COLO829 (cell line): ENCODE measurements at places on chromosomes 2 and 18.

- DNase-seq, result no peak
Observed at GRCh38 chr18:28019425-28020108, 157.4 kb downstream of the CDH2 start.

- no peak for DNase-seq
Observed at GRCh38 chr2:174327841-174328113, 7.0 kb upstream of the SP9 start.

DNA sequence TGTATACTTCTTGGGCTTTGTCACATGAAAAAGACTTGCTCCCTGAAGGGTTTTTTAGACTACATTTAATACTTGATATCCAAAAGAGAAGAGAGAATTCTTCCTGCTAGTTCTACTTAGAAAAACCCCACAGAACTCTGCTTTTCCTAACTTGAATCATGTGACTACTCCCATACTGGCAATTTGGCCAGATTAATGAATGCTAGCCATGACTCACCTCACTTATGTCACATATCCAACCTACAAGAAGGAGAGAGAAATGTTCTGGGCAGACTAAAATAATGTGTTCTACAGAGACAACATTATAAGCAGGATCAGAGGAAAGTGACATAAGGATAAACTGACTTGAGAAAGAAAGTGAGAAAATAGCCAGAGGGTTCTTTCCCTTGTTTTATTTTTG is 249.3 kb upstream of the GULP1 start:
- peak; percentile 57 for DNase-seq

- DNase-seq, result no peak
Observed at GRCh38 chr2:45577441-45577840, 33.6 kb downstream of the SRBD1 start.

DNA sequence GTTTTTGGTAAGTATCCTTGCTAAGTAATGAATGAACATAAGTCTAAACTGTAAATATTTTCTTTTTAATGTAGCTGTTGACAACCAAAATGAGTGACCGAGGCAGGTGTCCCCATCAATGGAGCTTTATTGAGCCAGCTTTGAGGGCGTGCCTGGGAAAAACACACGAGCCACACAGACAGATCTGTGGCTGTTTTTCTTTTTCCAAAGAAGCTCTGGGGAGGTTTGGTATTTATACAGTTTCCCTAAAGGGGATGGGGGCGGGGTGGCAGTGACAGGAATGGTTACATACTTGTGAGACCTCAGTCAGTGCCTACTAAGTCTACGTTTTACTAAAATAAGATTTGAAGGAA is 11.2 kb downstream of the DBI start:
- DNase-seq, result no peak

GRCh38 chr2:134153294-134153880 is 100.5 kb upstream of the MGAT5 start:
- DNase-seq, result no peak

DNA sequence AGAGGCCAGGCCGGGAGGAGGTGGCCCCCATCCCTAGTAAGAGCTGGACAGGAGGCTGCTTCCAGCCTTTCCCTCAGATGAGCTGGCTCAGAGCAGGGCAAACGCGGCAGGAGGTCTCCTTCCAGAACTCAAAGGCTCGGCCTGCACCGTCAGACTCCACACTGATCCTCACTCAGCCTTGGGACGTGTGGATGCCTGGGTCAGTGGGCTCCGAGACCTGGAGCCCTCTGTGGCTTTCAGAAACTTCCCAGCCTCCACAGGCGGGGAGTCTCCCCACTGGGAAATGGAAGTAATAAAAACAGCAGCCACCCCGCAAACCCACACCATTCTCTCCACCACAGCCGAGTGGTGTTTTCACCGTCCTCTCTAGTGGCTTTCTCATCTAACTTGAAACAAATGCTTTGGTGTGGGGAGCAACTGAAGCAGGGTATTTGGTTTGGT is 54.3 kb downstream of the INPP5D start:
- DNase-seq, result no peak

DNA sequence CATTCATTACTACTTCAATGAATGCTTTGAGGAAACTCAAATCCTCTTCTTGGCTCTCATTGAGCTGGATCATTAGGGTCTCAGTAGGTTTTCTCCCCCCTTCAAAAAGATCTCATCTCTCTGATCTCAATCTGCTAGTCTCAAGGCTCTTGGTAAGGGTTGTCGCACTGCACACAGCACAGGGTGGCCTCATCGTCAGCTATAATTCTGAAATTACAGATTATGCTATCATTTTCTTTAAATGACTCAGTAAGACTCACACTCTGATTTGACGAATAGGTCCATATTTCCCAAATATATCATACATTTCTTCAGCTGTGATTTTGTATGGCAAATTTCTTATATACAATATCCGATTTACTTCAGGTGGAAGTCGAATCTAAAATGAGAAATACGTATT is 2.3 kb downstream of the SF3B6 start:
- DNase-seq, result no peak

- DNase-seq, result no peak
Observed at GRCh38 chr2:217058791-217059755, 199.2 kb upstream of the TNP1 start.

- no peak for DNase-seq
Observed at GRCh38 chr2:150978053-150978452, 283.6 kb downstream of the RBM43 start.

- DNase-seq, result no peak
Observed at GRCh38 chr18:47929681-47930198, 719 bp downstream of the SMAD2 start.

GRCh38 chr2:42025151-42025582 is 22.7 kb upstream of the PKDCC start:
- DNase-seq, result no peak

DNA sequence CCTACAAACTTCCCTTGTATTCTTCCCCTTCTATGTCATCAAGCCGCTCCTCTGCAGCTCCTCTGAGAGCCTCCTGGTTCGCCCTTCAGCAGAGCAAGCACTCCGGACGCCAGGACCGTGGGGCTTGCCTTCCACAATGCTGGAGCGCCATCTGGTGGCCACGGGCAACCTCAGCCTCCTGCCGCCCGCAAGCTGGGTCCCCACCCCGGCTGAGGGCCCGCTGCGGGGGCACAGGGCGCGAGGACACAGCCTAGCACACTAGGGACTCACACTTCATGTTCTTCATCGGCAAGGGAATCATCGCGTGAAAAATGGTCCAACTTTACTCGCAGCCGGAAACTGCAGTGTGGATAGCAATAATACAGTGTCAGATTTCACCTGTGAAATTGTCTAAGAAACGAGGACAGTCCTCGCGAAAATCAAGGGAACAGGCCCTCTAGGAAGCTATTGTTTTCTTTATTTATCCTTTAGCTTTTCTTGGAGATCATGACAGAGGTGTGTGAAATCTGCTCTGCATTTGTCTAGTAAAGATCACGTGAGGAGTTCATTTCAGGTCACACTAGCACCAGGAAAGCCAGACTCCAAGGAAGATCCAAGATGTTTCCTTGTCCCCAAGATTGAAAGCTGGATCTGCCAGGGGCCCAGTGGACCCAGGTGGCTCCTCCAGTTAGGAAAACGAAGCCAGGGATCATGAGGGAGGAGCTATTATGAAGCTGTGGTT is 5.8 kb downstream of the PRLH start:
- peak; percentile 94 for DNase-seq

- no peak for DNase-seq
Observed at GRCh38 chr2:185628985-185629384, 109.6 kb upstream of the FSIP2 start.

DNA sequence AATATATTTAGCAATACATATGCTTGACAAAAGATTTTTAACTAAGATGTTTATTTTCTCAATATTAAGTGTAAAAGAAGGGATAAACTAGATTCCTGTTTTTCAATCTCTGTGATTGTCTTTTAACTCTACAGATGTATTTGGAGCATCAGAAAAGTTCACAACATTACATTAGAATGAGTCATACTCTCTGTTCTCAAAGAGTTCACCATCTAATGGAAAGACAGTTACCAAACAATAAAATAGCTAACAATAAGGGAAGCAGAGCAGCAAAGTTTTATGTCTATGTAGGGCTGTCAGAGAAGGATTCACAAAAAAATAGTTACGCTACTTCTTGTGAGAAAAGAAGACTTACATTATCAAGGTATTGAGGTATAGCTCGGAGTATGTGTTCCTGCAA is 109.2 kb upstream of the MAP2 start:
- peak; percentile 17 for DNase-seq

DNA sequence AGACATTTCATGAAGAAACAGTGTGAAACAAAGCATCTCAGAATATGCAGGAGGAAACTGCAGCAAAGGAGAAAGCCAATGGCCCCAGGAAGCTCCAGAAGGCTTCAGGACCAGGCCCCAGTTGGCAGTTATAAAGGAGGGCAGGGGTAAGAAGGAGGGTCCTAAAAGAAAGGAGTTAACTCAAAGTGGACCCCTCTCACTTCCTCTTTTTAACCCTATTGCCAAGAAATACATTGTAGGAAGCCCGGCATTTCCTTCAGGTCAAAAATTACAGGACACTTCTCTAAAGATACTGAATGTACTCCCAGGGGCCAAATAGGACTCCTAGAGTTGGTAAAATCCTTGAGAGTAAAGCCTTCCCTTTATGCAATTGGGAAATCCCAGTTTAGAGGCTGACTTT is 77.1 kb upstream of the TGFA start:
- DNase-seq, result no peak

DNA sequence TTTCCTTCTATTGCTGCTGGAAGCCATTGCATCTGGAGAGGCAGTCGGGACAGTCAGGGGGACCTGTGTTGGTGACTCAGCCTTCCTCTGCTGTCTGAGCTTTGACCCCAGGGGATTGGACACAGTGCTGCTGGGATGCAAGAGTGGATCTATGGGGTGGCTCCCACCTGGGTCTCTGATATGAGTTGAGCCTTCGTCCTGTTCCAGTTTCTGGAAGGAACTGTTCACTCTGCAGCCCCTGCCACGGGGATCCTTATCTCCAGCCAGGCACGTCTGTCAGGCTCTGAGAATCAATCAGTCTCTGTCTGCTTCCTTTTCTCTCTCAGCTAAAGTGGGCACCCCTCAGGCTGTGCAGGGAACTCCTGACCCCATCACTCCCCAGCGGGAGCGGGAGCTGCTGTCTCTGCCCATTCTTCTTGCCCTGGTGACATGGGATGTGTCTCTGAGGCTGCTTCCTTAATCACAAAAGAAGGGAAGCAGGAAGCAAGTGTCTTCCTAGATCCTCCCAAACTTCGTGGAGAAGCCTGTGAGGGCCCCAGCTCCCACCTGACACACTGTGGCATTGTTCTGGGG is 51.7 kb downstream of the ARHGAP28 start:
- DNase-seq, result peak; percentile 25

DNA sequence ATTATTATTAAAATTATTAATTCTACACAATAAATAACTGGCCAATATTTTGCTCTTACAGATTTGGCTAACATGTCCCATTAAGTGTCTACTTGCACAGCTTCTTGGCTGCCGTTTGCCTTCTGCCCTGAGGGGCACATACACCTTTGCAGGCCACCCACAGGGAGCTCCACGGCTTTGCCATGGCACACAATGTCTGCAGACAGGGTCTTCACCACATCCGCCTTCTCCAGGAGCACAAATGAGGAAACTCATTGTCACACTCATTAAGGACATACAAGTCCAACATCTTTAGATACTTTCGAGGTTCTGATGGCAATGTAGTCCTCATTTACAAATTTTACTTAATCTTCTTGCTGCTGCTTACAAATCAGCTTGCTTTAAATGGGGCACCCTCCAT is 45.6 kb downstream of the LONRF2 start:
- DNase-seq, result no peak

GRCh38 chr2:126837966-126838715 is 60.5 kb upstream of the TEX51 start:
- DNase-seq, result no peak

DNA sequence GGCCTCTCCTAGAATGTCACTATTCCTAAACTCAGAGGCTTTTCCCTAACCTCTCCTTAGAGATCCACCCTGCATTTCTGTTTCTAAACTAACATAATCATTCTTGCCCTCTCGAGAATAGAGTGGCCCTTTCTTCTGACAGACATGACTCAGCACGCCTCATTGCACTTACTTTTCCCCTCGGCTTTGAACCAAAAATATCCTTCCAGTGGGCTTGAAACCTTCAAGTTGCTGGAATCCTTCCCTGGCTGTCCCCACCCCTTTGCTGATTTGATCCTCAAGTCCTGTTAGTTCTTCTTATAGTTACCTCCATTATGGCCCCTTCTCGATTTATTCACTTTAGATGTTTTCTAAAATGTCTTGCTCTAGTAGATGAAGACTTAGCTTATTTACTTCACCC is 158.0 kb downstream of the LTBP1 start:
- DNase-seq, result peak; percentile 56

DNA sequence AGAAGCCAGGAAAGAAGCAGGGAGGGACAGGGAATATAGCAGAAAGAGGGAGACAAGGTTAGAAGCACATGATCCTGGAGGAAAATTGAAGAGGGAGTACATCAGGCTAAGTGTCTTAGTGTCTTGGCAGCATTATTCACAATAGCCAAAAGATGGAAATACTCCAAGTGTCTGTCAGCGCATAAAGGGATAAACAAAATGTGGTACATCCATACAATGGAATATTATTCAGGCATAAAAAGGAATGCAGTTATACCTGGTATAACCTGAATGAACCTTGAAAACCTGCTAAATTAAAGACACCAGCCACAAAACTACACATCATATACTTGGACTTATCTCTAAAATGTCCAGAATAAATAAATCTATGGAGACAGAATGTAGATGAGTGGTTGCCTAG is 219.1 kb upstream of the PID1 start:
- DNase-seq, result no peak

DNA sequence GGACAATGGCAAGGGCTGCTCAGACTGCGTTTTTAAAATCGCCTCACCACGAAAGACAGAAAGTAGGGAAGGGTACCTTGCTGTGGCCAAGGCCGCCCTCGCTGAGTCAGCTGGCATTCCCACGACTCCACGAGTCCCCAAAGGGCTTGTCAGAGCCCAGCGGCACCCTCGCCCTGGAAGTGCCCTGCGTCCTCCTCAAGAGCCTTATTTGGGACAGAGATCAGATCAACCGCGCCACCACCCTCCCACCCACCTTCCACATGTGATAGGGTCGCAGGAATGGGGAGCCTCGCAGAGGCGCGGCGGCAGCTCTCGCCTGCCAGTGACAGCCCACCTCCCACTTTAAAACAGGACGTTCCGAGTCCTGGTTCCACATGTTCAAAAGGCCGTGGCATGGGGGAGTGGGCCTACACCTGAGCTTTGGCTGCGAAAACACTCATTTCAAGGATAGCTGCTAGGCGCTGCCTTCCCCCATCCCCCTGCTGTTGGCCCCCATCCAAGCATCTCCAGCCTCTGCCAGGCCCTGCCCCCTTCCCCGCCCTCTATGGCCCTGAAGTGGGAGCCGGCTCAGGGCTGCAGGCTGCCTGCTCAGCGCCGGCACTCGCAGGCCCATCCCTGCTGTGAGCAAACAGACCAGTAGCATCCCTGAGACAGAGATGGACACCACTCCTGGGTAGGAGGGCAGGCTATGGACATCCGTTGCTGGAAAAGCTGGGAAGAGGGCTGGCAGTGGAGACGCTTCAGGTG is 38.1 kb upstream of the ARHGEF4 start:
- DNase-seq, result no peak

GRCh38 chr2:150042500-150043171 is 444.8 kb downstream of the RND3 start:
- no peak for DNase-seq

GRCh38 chr2:42008241-42008921 is 39.4 kb upstream of the PKDCC start:
- no peak for DNase-seq
